ENCODE measurements at places on chromosomes 11 and 22. TPM values are rescaled to one million over a fixed set of nuclear protein-coding genes. Genes with fewer than 3 reads are reported as not detected.

HBB gene
- total RNA-seq = not detected

DNA sequence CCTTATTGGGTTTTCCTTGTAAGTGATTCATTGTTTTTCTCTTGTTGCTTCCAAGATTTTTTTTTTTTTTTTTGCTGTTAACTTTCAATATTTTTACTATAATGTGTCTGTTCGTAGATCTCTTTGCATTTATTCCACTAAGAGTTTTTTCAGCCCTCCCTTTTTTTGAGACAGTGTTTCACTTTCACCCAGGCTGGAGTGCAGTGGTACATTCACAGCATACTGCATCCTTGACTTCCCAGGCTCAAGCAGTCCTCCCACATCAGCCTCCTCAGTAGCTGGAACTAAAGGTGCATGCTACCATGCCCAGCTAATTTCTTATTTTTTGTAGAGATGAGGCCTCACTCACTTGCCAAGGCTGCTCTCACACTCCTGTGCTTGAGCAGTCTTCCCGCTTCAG lies 1282.0 kb upstream of the CNTN5 start:
- no peak for DNase-seq

DNA sequence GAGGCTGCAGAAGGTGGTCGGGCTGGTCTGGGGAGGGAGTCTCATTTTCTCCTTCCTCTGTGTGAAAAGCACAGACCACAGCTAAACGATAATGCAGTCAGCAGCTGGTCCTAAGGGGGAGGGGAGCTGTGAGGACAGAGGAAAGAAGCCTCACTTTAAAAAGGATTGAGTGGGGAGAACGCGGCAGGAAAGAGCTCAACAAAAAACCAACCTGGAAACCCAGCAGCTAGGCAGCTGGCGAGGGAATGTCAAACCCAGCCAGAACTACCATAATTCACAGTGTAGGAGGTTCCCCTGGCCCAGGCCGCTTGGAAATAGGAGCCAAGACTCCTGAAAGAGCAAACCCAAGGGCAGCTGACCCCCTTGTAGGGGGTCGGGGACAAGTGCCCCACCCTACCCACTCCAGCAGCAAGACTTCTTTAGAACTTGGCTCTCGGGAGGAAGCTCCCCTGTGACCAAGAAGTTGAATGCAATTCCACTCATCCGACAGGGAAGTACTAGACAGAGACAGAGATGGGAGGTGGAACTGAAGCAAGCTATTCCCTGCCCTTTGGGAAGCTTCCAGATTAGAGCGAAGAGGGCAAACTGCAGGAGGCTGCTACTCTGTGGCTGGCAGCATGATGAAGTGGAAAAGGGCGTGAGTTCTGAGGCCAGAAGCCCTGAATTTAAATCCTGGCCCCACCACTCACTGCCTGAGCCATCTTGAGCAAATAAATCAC lies 16.5 kb upstream of the DGKZ start:
- DNase-seq = no peak

AMPD3 gene
- total RNA-seq = 3.4 TPM

DNA sequence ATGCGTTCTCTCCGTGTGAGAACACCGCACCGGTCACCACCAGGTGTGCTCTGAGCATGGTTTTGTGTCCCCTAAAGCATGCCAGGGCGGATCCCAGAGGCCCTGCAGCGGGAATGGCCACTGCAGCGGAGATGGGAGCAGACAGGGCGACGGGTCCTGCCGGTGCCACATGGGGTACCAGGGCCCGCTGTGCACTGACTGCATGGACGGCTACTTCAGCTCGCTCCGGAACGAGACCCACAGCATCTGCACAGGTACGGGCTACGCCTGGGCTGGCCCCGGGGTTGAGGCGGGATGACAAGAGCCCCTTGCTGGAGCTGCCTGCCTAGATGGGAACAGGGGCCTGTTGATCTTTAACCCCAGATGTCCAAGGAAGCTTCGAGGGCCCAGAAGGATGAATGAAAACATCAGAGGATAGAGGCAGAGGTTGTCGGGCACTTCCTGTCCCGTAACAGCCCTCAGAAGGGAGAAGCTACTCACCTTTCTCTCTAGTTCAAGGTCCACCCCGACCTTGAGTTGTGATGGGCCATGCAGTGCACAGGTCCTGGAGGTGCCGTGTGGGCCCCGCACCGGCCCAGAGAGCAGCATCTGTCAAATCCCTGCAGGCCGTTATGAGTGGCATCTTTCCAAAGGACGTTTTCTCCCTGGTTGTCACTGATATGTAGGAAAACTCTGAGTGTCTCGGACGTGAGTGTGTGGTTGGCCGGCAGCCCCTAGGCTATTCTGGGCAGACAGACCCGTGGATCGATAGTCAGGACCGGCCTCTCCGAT lies 3.3 kb downstream of the CRELD2 start:
- DNase-seq = no peak

ANO9 gene
- 0.07 TPM for total RNA-seq
